ENCODE measurements at places on chromosomes 5 and 9.

GRCh38 chr9:68973619-68974018 lies 40.3 kb downstream of the PRKACG start:
- no peak for DNase-seq

DNA sequence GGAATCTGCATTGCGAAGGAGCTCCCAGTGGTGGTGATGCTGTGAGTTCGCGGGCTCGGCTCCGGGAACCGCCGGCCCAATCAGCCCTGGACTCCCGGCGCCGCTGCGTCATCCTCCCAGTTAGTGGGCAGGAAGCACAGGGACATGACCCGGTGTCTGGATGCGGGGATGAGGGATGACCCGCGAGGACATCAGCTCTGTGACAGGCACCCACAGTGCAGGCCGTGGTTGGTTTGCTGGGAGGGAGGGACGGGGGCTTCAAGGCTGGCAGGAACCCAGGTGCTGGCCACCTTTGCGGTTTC lies 996 bp downstream of the NXNL2 start:
- DNase-seq, result no peak

GRCh38 chr9:2356041-2356790 lies 265.4 kb upstream of the VLDLR start:
- DNase-seq, result no peak

GRCh38 chr5:129345213-129345924 lies 114.7 kb upstream of the ADAMTS19 start:
- DNase-seq, result no peak

DNA sequence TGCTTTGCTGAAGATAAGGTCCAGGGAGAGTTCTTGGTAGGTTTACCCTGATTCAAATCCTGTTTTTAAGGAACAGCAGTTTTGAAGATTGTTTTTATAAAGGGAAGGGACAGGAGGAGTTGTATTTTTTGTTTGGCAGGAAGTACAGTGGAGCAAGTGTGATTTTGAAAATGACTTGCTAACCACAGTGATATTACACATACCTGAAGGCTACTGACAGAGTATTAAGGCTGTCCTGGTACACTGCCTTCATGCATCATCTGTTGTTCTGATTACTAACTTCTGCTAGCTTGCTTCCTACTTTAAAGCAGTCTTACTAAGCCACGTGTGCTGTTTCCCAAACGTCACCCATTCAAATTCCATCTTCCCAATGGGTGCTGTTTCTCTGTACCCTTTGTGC lies 559.5 kb upstream of the SGCD start:
- no peak for DNase-seq

GRCh38 chr5:35835796-35836742 lies 20.6 kb upstream of the IL7R start:
- no peak for DNase-seq

- no peak for DNase-seq
These were observed 140.6 kb downstream of the ERCC6L2 start for GRCh38 chr9:96015876-96016686.

DNA sequence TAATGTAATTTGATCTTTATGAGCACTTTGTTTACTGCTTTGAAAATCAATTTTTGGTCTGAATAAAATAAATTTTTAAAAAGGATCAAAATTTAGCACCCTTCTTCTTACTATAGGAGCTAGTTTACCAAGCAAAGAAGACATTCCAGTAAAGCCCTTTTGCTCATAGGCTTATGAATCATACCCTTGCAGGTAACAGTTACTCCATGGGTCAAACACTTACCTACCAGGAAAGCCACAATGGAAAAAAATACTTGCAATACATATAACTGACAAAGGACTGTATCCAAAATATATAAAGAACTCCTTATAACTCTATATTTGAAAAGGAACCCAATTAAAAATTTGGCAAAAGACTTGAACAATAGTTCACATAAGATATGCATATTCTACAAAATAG lies 66.6 kb downstream of the SHOC1 start:
- DNase-seq, result no peak

- no peak for DNase-seq
These were observed 493.4 kb upstream of the TUSC1 start for GRCh38 chr9:26171691-26172090.

DNA sequence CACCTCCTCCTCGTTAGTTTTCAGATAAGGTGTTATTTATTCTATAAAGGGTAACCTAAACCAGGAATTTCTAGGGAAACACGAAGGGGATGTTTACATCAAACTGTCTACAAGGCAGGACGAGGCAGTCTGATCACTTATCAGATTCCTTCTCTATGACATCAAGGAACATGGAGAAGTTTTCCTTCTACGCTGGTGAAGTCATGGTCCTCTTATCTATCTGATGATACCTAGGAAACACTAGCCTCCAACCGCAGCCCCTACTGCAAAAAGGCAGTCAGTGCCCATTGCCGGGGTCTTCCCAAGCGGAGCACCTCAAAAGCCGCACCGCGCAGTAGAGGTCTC lies 1.5 kb downstream of the MPDZ start:
- no peak for DNase-seq

GRCh38 chr5:2891781-2892180 lies 140.3 kb upstream of the IRX2 start:
- DNase-seq, result no peak

GRCh38 chr9:100554935-100555401 lies 22.9 kb upstream of the CAVIN4 start:
- no peak for DNase-seq

DNA sequence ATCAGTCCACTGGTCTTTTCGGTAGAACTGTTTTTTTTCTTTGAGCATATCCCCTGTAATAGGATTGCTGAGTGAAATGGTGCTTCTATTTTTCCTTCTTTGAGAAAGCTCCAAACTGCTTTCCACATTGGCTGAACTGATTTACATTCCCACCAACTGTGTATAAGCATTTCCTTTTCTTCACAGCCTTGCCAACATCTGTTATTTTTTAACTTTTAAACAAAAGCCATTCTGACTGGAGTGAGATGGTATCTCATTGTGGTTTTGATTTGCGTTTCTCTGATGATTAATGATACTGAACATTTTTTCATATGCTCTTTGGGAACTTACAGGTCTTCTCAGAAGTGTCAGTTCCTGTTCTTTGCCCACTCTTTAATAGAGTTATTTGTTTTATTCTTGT lies 764.7 kb downstream of the MTRR start:
- DNase-seq, result no peak

DNA sequence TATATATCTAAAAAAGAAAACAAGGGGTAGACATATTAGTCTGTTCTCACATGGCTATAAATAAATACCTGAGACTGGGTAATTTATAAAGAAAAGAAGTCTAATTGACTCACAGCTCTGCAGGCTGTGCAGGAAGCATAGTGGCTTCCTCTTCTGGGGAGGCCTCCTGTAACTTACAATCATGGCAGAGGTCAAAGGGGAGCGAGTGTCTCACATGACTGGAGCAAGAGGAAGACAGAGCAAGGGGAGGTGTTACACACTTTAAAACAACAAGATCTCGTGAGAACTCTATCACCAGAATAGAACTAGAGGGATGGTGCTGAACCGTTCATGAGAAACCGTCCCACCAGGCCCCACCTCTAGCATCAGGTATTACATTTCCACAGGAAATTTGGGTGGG lies 616.8 kb downstream of the TLE4 start:
- DNase-seq, result no peak

DNA sequence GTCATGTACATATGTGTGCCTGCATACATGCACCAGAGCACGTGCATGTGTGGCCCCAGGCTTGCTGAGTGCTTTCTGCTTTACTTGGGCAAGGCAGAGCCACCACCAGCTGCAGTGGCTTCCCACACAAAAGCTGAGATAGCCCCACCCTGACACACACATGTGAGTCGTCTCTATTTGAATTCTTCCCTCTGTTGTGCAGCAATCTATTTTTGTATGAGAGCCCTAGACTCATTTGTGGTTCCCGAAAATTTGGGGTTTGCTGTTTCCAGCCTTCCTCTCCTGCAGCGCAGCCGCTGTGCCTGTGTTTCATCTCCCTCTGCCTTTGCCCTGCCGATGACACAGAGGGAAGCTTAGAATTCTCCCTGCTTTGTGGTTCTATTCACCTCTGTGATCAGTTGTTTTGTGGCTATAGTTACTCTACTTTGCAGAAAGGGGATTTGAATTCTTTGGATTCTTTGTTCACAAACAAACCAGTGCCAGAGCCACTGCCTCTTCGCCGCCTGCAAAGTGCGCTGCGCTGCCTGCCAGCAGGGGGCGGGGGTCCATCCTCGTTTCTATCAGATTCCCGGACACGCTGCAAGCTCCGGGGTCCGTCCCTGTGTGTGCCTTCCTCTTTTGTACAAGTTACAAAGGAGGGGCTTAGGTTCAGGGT lies 95.8 kb upstream of the DAP start:
- peak; percentile 74 for DNase-seq

GRCh38 chr9:127129073-127129717 lies 6.8 kb upstream of the ANGPTL2 start:
- no peak for DNase-seq

GRCh38 chr5:87732875-87733768 lies 320.4 kb upstream of the CCNH start:
- no peak for DNase-seq

- peak; percentile 80 for DNase-seq
These were observed 62.3 kb downstream of the CXXC5 start for GRCh38 chr5:139710319-139711066.

GRCh38 chr9:3795556-3795955 lies 269.8 kb upstream of the RFX3 start:
- DNase-seq, result no peak

- no peak for DNase-seq
These were observed 337.5 kb downstream of the ZSWIM6 start for GRCh38 chr5:61669531-61669930.

GRCh38 chr5:73420666-73421065 lies 27.9 kb downstream of the FOXD1 start:
- DNase-seq, result no peak

DNA sequence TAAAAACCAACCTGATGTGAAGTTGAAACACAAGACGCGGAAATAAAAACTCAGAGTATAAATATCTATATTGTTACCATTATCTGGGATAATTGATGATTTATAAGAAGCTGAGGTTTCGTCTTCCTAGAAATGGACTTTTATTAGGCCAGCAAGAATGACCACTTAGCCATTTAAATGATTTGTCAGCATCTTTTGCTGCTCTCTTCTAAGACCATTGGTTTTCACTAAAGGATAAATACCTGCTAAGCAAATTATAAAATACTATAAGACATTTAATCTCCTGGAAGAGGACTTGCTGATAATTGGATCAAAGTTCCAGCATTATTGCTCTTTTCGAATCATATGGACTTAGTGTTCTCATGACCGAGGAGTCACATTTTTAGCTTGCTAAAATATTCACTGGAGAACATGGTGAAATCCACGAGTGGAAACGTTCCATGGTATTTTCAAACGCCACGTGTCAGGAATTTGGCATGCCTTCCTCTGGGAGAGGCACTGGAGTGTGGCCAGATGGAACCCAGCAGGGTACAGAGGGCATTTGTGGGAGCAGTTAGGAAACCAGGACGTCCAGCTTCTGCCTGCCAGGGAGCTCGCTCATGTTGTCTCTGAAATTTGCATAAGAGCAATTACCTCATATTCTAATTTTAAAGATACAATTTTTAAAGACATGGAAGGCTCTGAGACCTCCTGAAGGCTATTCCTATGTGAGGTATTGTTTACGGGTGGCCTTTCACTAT lies 43.1 kb downstream of the TNFAIP8 start:
- DNase-seq, result no peak

DNA sequence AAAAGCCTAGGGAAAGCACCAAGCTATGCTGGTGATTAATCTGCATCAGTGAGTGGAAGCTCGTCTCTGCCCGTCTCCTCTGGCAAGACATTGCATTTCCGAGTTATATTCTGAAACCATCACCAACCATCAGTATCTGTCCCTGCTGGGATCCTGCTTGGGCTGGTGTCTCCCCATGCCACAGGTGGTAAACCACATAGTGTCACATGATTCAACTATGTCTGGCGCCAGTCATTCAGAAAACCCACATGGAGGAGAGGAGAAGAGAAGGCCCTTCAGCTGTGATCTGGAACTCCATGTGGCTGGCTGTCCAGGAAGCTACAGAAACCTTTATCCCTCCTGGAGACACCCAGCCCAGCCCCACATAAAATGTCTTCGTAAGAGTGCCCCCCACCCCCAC lies 4.8 kb downstream of the IL9 start:
- no peak for DNase-seq

- DNase-seq, result no peak
These were observed 46.2 kb upstream of the DENND4C start for GRCh38 chr9:19184144-19184917.

DNA sequence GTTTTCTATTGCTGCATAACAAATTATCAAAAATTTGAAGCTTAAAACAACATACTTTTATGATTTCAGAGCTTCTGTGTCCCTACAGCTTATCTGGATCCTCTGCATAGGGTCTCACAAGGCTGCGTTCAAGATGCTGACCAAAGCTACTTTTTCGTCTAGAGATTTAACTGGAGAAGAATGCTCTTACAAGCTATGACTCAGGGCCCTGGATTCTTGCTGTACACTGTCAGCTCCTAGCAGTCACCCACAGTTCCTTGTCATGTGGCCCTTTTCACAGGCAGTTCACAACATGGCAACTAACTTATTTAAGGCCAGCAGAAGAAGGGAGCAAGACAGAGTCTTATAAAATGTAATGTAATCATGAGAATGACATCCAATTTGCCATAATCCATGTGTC lies 70.8 kb upstream of the FAM174A start:
- DNase-seq, result no peak

DNA sequence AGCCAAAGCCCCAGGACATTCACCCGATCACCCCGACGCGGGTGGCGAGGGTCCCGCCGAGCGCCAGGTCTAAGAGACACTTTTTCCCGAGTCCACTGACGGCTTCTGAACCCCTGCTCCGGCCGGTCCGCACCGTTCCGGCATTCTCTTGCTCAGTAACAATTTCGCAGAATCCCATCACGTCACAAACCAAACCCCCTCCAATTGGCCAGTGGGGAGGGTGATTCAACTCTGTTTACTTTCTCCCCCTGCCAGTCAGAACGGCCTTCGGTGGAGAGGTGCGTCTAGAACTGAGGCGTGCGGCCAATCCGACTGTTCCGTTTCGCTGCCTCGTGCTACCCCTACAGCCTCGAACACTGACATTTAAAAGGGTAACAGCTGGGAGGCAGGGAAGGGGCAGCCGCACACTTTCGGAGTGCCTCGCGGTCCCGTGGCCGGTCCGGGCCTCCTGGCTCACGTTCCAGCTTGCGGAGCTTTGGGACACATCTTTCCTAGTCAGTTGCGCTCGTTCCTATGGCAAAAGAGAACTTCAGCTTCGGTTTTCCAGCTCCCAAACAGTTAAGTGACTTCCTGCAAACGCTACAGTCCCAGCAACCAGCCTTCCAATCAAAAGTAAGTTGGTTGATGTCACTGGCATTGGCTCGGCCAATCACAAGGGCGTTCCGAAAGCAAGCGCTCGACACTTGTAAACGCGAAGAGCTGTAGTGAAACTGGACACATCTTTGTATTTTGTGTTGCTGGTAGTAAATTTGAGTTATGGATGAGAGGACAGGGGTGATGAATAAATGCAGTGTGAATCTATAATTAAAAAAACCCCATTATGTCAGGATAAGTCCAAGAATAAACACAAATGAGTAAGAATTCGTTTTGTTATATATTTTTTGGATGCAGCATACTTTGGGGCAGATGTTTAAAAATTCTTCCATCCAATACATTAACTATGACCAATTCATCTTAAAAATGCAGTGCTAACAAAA lies at the start of gene KLF9:
Gene KLF9 (minus strand): TSS at position 859 of the 977 bp plus-strand sequence. CDS start 1,294 bp downstream, outside the sequence.
- DNase-seq, result peak; percentile 78
